ENCODE measurements at places on chromosomes 12 and 14. TPM values are rescaled to one million over a fixed set of nuclear protein-coding genes. Genes with fewer than 3 reads are reported as not detected.
A peak's percentile ranks its signal among the peaks of the same experiment; 100 is the strongest.

Gene LRFN5
- total RNA-seq: not detected

Gene OR6C75
- total RNA-seq: not detected

Gene GABARAPL1
- 159 TPM for total RNA-seq

Gene EFCAB11
- total RNA-seq: 1.8 TPM

Gene CCDC197
- total RNA-seq: not detected

Gene SDR9C7
- not detected for total RNA-seq

Gene RASSF8
- 43.3 TPM for total RNA-seq

Gene CEP170B
- 5.0 TPM for total RNA-seq

Gene KLRC1
- total RNA-seq: not detected

DNA sequence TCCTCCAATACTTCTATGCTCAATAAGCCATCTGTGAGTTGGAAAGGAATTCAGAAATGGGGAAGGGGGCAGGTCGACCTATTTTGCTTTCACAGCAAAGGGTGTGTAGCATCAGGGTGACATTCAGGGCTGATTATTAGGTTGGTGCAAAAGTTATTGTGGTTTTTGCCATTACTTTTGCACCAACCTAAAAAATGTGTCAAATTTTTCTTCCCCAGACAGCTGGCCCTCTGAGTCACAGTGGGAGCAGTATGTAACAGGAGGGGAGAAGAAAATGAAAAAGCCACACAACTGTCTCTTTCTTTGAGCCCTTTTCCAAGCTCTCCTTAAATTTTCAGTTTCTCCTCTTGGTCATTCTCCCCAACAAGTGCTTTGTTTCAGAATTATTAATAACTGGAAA lies 47.1 kb upstream of the GZMB start:
- no peak for DNase-seq

GRCh38 chr14:89648510-89648909 lies 231.5 kb upstream of the FOXN3 start:
- DNase-seq: no peak

DNA sequence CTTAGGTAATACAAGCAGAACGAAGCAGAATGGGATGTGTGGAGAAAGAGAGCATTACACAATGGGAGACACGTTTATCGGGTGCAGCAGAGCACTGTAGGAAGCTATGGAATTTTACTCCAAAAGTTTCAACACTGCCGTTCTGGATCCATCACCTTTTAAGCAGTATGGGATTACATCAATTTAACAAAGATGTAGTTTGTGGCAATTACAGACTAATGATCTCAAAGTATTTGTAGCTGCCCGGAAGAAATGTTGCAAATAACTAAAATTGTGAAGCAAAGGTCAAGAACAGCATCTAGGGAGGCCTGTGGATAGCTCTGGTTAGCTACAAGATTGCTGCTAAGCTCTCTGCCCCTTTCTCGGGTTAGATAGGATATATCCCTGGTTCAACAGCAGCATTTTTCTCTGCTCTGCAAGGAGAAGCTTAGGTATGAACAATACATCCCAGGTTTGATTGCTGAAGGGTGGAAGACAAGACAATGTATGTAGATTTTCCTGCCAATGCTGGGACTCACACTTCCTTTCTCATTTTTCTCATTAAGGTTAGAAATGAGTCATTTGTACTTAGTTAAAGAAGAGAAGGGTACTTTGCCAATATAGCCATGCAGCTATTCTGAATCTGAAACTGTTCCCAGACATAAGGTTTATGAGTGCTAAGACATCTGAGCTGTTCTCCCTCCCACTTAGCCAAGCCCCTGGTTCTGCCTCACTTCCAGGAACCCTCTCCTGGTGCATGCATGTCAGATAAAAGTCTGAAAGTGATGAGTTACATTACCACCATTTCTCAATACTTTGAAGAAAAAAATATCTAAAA lies 75.0 kb upstream of the HIF1A start:
- DNase-seq: peak; percentile 69

DNA sequence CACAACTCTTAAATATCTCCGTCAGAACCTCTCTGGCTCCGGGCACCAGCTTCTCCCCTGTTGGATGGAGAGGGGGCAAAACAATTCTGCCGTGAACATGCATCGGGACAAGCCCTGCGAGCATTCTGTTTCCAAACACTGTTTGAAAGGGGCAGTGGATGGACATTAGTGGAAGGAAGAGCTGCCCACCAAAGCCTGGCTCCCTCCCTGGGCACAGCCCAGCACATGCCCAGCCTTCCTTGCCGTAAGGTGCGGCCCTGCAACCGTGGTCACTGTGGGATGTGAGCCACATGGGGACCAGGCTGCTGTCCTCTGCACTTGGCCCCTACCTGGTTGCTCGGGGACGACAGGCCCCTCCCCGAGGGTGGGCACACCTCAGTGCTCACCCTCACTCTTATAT lies 54.0 kb downstream of the TRAFD1 start:
- DNase-seq: no peak

DNA sequence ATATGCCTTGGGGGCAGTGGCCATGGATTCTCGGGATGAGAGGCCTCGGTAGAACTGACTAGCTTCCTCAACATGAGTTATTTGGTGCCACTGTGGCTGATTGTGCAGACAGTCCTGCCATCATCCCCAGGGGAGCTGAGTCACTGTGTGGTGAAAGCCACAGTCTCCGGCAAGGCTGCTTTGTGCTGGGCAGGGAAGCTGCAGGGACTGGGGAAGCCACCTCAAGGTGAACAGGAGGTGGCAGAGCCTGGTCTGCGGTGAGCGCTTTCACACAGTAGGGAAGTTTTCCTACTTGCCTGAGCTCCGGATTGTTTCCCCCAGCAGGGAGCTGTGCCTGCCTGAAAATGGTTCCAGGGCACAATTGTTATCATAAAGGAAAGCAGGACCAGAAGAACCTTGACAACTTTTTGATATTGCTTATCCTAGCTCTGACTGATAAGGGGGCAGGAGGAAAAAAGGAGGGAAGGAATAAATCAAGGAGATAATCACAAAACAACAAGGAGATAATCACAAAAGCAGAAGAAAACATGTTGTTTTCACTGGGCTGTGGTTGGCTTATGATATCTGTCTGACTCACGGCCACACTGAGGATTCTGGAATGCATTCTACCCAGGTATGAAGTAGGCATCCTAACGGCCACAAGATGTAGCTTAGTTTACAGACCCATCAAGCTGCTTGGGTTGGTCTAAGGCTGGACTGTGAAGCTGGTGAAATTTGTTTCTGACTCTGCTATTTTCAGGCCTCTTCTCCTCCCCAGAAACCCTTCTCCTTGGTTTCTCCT lies 32.2 kb upstream of the GNG2 start:
- DNase-seq: no peak

- peak; percentile 2 for DNase-seq
These were observed 226.2 kb upstream of the CLEC14A start for GRCh38 chr14:38481952-38482678.

- DNase-seq: no peak
These were observed 422.4 kb upstream of the LMO3 start for GRCh38 chr12:17028348-17028747.

DNA sequence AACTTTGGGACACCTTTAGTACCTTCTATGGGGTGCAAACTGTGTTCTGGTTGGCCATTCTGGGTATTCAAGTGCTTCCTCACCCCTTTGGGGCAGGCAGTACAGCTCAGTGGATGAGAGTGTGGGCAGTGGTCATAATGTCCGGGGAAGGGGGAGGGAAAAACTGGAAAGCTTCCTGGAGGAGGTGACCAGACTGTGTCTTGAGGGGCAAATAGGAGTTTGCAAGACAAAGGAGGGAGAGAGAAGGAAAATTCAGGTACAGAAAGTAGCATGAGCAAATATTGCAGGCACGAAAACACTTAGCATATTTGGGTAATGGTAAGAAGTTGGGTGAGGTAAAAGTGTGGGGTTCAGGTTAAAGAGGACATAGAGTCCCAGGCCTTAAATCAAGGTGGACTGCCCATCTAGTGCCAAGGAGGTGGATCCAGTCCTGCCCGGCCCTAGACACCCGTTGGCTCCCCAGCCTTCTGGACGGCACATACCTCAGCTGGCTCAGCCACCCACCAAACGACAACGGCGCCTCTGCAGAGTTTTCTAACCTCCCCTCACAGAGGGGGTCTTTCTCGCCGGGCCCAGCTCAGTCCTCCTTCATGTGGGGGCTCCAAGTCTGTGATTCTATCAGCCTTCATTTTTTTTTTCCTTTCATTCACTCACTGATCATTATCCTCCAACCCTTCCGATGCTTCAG lies 86.4 kb downstream of the DICER1 start:
- DNase-seq: no peak

GRCh38 chr14:80776657-80777056 lies 164.9 kb downstream of the CEP128 start:
- DNase-seq: no peak

DNA sequence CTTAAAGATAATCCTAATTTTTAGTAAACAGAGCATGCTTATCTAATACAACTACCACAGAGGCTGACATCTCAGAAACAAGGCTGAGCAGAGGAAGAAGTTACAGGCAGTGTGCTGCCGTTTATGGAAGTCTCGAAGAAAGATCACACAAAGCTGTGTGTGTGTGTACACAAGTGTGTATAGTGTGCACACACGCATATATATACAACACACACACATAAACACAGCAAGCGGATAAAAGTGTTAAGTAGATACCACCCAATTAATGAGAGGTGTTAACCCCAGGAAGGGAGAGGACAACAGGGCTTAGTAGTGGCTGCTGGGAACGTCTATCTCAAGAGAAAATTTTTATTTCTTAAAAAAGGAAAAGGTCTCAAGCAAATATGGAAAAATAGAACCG lies 15.3 kb downstream of the CCDC88C start:
- no peak for DNase-seq

DNA sequence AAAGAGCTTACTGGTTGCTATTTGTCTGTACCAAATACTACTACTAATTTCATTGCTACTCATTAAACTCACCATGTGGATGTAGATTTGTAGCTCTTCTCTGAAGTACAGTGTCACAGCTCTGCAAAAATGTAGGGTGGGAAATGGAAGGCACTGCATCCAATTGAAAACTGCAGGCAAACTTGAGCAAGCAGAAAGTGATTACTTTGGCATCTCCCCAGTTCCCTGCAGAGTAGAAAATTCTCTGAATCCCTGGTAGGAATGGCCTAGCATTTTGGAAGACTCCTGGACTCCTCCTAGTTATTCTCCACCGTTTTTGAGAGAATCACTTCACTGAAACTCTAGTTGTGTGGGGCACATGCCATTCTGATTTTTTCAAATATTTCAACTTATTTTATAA lies 239.1 kb downstream of the DIO2 start:
- DNase-seq: no peak

DNA sequence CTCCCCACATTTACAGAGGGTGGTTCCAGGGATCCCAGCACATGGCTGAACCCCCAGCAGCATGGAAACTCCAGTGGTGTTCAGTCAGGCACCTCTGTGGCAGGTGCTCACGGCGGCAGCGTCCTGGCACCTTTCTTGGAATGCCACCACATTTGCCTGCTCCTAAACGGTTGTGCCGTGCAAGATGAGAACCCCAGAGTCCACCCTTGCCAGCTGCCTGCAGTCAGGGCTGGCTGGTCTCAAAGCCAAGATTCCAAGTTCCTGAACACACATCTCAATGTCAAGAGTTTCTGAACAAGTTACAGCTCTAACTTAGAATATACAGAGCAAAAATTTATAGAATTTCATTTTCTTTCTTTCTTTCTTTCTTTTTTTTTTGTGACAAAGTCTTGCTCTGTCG lies 38.7 kb downstream of the DDX51 start:
- DNase-seq: no peak

DNA sequence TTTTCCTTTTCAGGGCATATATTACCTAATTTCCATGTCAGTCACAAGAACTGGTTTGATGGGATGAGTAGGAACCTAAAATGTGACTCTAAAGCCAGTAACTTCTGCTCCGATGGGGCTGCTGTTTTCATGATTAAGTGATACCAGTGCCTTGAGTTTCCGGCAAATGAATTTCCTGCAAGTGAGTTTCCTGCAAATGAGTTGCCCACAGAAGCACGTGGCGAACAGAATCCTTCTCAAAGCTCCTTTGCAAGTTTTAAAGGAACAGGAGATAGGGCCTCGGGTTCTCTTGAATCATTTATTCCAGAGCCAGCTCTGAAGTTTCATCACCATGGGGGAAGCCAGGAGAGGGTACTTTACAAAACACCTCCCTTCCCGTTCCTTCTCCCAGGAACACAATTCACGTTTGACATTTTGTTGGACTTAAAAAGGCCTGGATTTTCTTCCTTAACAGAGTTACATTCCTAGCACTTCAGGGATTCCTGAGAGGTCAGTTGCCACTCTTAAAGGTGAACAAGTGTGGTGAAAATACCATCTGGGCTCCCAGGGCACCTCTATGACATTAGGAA lies 2.2 kb upstream of the PPTC7 start:
- DNase-seq: no peak

DNA sequence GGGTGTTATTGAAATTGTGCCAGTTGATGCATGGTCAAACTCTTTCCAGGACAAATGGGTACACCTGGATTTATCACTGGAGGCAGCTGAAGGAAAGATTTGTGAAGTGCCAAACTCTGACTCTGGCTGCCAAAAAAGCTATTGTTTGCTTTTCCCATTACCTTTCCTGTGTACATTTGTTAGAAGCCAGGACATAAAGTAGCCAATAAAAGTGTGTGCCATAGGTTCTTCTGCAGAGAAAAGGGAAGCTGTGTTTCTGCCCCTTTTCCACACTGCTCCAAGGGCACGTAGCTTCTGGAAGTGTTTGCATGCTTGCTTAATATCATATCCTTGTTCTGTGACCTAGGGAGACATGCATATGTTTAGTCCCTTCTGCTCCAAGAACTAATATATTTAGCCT lies 1114.4 kb downstream of the SLC16A7 start:
- no peak for DNase-seq

DNA sequence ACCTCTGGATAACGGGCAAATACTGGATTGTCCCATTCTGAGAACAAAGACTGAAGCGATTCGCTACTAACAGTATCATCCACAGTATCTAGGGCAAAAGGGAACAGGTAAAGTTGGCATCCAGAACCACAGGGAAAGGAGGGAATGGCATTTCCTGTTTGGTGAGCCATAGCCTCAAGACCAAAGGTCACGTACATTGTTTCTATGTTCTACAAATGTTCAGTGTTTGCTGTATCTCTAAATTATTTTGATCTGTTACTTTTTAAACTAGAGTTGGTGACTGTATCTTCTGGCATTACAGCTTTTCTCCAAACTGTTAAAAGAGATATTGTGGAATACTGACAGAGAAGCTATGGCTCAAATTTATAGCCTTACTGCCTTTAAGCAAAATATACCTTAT lies 9.7 kb downstream of the MLH3 start:
- peak; percentile 58 for DNase-seq

- no peak for DNase-seq
These were observed 134.7 kb downstream of the NOVA1 start for GRCh38 chr14:26463136-26463535.

DNA sequence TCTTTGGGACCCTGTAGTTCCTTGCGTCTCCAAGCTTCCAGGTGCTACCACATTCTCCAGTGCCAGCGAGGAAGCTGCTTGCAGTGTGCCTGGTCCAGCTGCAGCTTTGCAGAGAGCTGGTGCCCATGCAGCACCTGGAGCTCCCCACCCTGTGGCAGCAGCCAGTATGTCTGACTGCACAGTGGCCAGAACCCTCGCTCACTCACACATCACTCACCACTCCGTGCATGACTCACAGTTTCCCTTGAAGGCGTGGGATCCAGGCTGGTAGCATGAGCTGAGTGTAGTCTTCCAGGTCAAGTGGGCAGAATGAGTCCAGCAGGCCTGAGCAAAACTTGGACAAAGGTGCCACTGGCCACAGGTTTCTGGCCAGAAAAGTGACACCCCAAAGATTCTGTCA lies 33.6 kb downstream of the SDR9C7 start:
- peak; percentile 68 for DNase-seq
